ENCODE measurements at places on chromosomes 4 and X.

DNA sequence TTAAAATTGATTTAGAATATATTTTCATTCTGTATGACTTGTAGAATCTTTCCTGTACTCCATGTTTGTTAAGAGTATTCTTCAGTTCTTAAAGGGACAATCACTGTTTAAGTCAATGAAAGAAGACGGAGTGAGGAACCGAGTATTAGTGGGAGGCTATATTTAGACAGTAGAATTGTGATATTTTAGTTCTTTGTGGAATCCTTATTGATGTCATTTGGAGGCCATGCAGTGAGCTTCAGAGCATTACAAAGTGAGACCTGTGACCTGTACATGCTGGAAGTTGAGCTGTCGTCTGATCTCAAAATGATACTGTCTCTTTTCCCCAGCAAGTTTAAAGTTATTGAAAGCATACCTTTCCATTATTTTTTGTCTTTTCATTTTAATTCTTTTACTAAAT is 394.7 kb downstream of the GALNTL6 start:
- no peak for DNase-seq
- no peak overlapping the region for H3K27ac ChIP-seq
- no peaks in the 10 kb centered on the region for H3K36me3 ChIP-seq
- H3K4me3 ChIP-seq, result no peak overlapping the region
- H3K4me1 ChIP-seq, result no peaks in the 10 kb centered on the region
- H3K27me3 ChIP-seq, result no peaks in the 10 kb centered on the region

- H3K36me3 ChIP-seq, result peaks cover 6% of the 10 kb centered on the region
- H3K27ac ChIP-seq, result no peak overlapping the region
- DNase-seq, result no peak
- no peak overlapping the region for H3K4me3 ChIP-seq
- no peaks in the 10 kb centered on the region for H3K27me3 ChIP-seq
Observed at GRCh38 chr4:119493419-119493818, 135.2 kb downstream of the PDE5A start.

DNA sequence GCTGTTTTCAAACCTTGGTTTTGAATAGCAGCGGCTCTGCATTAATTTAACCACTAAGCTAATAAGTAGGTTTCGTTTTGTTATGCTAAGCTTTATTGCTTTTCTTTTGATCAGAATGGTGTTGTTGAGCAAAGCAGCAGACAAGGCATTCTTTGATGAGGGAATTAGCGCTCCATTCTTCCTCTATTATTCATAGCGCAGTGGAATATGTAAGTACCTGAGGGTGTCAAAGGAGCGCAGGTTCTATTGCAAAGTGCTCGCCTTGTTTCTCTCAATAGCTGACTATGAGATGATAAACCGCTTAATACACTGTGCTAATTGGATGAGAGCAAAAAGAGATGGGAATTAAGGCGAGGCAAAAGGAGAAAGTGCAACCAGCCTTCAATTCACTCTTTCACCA is 16.3 kb downstream of the ARX start:
- no peak for DNase-seq
- no peaks in the 10 kb centered on the region for H3K36me3 ChIP-seq
- H3K27ac ChIP-seq, result no peak overlapping the region
- H3K4me1 ChIP-seq, result no peaks in the 10 kb centered on the region

- no peaks in the 10 kb centered on the region for H3K27me3 ChIP-seq
- H3K4me3 ChIP-seq, result no peak overlapping the region
- no peaks in the 10 kb centered on the region for H3K4me1 ChIP-seq
Observed at GRCh38 chrX:134423606-134424005, 36.4 kb upstream of the HPRT1 start.

- H3K27ac ChIP-seq, result no peak overlapping the region
- no peak overlapping the region for H3K4me3 ChIP-seq
- no peak for DNase-seq
- H3K36me3 ChIP-seq, result no peaks in the 10 kb centered on the region
- H3K27me3 ChIP-seq, result no peaks in the 10 kb centered on the region
Observed at GRCh38 chr4:3362431-3363287, 69.8 kb downstream of the RGS12 start.

DNA sequence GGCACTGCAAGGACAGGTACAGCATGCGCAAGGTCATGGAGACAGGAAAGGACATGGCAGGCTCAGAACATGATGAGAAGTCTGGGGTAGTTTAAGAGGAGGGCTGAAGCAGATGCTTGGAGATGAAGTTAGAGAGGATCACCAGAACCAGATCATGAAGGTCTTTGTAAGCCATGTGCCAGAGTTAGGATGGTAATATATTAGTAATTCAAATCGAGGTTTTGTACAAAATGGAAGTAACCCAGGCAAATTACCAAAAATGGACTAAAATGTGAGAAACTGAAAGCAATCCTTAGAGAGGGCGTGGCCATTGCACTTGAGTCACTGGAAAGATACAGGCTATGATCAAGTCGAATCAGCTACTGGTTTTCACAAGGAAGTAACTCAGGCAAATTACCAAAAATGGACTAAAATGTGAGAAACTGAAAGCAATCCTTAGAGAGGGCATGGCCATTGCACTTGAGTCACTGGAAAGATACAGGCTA is 13.5 kb downstream of the RXFP1 start:
- no peak overlapping the region for H3K4me3 ChIP-seq
- H3K4me1 ChIP-seq, result no peaks in the 10 kb centered on the region

- no peaks in the 10 kb centered on the region for H3K4me1 ChIP-seq
- no peak for DNase-seq
- H3K4me3 ChIP-seq, result no peak overlapping the region
- H3K27me3 ChIP-seq, result no peaks in the 10 kb centered on the region
Observed at GRCh38 chr4:150581641-150582051, 305 bp upstream of the MAB21L2 start.

GRCh38 chr4:2745981-2746806 is 9.9 kb downstream of the TNIP2 start:
- no peak overlapping the region for H3K4me3 ChIP-seq
- H3K27me3 ChIP-seq, result no peaks in the 10 kb centered on the region
- H3K4me1 ChIP-seq, result peaks cover 23% of the 10 kb centered on the region
- peaks cover 53% of the 10 kb centered on the region for H3K36me3 ChIP-seq
- peak; percentile 89 for DNase-seq

DNA sequence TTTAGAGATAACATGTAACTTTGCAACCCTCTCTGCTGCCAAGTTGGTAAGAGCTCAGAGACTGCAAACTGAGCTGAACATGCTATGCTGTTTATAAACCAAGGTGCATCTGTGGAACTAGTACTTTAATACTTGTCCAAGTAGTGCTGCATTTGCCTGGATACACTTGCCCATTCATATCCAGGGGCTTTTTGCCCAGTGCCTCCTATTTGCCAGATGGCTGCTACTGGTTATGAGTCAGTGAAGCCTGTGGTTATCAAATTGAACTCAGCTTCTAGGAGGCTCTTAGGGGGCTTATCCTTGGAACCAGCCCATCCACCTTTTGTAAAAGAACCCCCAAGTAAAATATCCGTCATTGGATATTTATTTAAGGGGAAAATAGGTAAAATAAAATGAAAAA is 79.6 kb downstream of the AFF2 start:
- no peak overlapping the region for H3K4me3 ChIP-seq
- H3K27me3 ChIP-seq, result no peaks in the 10 kb centered on the region
- DNase-seq, result no peak
- no peak overlapping the region for H3K27ac ChIP-seq

- no peaks in the 10 kb centered on the region for H3K27me3 ChIP-seq
- H3K27ac ChIP-seq, result no peak overlapping the region
- no peak for DNase-seq
- H3K4me3 ChIP-seq, result no peak overlapping the region
- H3K4me1 ChIP-seq, result no peaks in the 10 kb centered on the region
- H3K36me3 ChIP-seq, result no peaks in the 10 kb centered on the region
Observed at GRCh38 chrX:139826065-139827044, 106.5 kb downstream of the ATP11C start.

- H3K27me3 ChIP-seq, result no peaks in the 10 kb centered on the region
- H3K4me1 ChIP-seq, result peaks cover 29% of the 10 kb centered on the region
- DNase-seq, result peak; percentile 57
- no peak overlapping the region for H3K27ac ChIP-seq
Observed at GRCh38 chr4:3201718-3202702, 46.9 kb upstream of the MSANTD1 start.

GRCh38 chrX:31166832-31167231 is 95.0 kb upstream of the FTHL17 start:
- H3K4me1 ChIP-seq, result no peaks in the 10 kb centered on the region
- no peaks in the 10 kb centered on the region for H3K36me3 ChIP-seq
- H3K27ac ChIP-seq, result no peak overlapping the region
- DNase-seq, result no peak
- H3K4me3 ChIP-seq, result no peak overlapping the region

- no peak for DNase-seq
- H3K27me3 ChIP-seq, result no peaks in the 10 kb centered on the region
- H3K4me1 ChIP-seq, result peaks cover 12% of the 10 kb centered on the region
- no peak overlapping the region for H3K4me3 ChIP-seq
- H3K27ac ChIP-seq, result no peak overlapping the region
- peaks cover 21% of the 10 kb centered on the region for H3K36me3 ChIP-seq
Observed at GRCh38 chr4:184384056-184384809, 90.1 kb downstream of the IRF2 start.

- no peaks in the 10 kb centered on the region for H3K27me3 ChIP-seq
- no peak overlapping the region for H3K4me3 ChIP-seq
- H3K36me3 ChIP-seq, result no peaks in the 10 kb centered on the region
- no peaks in the 10 kb centered on the region for H3K4me1 ChIP-seq
Observed at GRCh38 chrX:19198473-19198872, 76.2 kb upstream of the ADGRG2 start.

GRCh38 chrX:70253377-70254062 is 6.5 kb downstream of the P2RY4 start:
- H3K4me3 ChIP-seq, result no peak overlapping the region
- no peaks in the 10 kb centered on the region for H3K36me3 ChIP-seq
- H3K27me3 ChIP-seq, result no peaks in the 10 kb centered on the region
- H3K4me1 ChIP-seq, result no peaks in the 10 kb centered on the region

DNA sequence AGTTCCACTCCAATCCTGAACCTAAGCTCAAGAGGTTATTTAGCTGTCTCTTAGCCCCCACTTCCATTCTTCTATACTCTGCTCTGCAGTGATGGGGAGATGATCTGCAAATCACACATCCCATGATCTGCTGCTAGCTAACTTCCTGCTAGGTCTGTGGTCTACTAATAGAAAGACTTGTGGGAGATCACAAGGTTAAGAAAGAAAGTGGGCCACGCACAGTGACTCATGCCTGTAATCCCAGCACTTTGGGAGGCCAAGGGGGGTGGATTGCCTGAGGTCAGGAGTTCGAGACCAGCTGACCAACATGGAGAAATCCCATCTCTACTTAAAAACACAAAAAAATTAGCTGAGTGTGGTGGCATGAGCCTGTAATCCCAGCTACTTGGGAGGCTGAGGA is 471.1 kb upstream of the NWD2 start:
- H3K27me3 ChIP-seq, result no peaks in the 10 kb centered on the region
- H3K36me3 ChIP-seq, result no peaks in the 10 kb centered on the region
- no peak overlapping the region for H3K27ac ChIP-seq
- DNase-seq, result no peak

DNA sequence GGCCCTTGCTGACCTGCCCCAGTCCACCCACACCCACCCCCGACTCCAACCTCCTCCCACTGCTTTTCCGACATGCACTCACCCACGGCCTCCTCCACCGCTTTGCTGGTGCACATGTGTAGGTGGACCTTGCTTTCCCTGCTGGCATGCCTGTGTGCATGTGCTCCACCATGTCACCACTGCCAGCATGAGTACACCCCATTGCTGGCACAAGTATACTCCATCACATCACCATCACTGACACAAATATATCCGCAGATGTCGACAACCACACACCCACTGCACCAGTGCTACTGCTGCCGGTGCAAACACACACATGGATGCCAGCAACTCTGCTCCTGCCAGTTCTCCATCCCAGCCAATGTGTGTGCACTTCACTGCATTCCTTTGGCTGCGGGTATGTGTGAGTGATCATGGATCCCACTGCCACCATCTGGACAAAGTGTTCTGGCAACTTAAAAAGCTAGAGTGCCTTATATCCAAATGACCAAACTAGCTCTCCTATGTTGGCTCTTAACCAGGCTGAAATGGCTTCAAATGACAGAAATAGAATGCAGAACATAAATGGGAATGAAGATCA is 1072.3 kb downstream of the RAPGEF2 start:
- no peak overlapping the region for H3K27ac ChIP-seq
- DNase-seq, result no peak
- H3K4me1 ChIP-seq, result no peaks in the 10 kb centered on the region
- H3K27me3 ChIP-seq, result no peaks in the 10 kb centered on the region
- no peaks in the 10 kb centered on the region for H3K36me3 ChIP-seq

GRCh38 chrX:129093706-129094105 is 429.6 kb downstream of the SMARCA1 start:
- no peaks in the 10 kb centered on the region for H3K27me3 ChIP-seq
- DNase-seq, result no peak
- no peak overlapping the region for H3K27ac ChIP-seq
- H3K4me3 ChIP-seq, result no peak overlapping the region
- no peaks in the 10 kb centered on the region for H3K4me1 ChIP-seq
- H3K36me3 ChIP-seq, result no peaks in the 10 kb centered on the region

DNA sequence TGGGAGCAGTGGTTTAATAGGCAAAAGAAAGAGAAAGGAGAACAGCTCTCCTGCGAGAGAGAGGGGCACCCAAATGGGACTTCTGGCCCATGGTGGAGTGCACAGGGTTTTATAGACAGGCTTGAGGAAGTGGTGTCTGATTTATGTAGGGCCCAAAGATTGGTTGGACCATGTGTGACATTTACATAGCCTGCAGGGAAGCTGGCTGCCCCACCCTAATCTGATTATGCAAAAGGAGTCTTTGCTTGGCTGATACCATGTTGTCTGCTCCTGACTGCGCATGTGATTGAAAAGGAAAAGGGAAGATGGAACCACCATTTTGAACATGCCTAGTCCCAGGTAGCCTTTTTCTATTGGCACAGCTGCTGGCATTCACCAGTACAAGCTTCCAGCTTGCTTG is 100.0 kb upstream of the DIPK2B start:
- H3K4me1 ChIP-seq, result no peaks in the 10 kb centered on the region
- no peaks in the 10 kb centered on the region for H3K27me3 ChIP-seq
- no peak overlapping the region for H3K27ac ChIP-seq
- no peaks in the 10 kb centered on the region for H3K36me3 ChIP-seq
- DNase-seq, result no peak

GRCh38 chr4:81432825-81433224 is 38.9 kb downstream of the RASGEF1B start:
- H3K27me3 ChIP-seq, result no peaks in the 10 kb centered on the region
- no peak overlapping the region for H3K4me3 ChIP-seq
- H3K4me1 ChIP-seq, result no peaks in the 10 kb centered on the region
- no peak overlapping the region for H3K27ac ChIP-seq
- no peak for DNase-seq

GRCh38 chr4:172683021-172683420 is 485.6 kb upstream of the GALNT7 start:
- no peaks in the 10 kb centered on the region for H3K36me3 ChIP-seq
- no peaks in the 10 kb centered on the region for H3K27me3 ChIP-seq
